ENCODE measurements at places on chromosomes 4 and X.

- no peak for DNase-seq
These were observed 5.1 kb downstream of the RHOH start for GRCh38 chr4:40201898-40202297.

GRCh38 chr4:89821612-89822011 lies 15.3 kb downstream of the SNCA start:
- DNase-seq: no peak

DNA sequence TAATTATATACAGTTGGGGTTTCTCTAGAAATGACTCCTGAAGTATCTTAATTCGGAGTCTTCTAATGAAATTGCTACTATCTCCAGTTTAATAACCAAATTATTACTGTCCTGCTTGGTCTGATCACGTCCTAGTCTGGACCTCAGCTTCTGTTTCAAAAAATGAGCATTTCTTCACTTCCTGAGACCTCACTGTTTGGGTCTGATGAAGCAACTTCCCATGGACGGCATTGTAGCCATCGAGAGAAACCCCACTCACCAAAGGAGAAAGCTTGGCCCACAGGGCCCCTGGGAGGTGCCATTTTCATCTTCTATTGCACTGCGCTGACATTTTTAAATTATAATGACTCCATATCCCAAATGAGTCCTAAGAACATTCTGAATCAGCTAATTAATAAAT lies 178.0 kb downstream of the MGST2 start:
- no peak for DNase-seq

DNA sequence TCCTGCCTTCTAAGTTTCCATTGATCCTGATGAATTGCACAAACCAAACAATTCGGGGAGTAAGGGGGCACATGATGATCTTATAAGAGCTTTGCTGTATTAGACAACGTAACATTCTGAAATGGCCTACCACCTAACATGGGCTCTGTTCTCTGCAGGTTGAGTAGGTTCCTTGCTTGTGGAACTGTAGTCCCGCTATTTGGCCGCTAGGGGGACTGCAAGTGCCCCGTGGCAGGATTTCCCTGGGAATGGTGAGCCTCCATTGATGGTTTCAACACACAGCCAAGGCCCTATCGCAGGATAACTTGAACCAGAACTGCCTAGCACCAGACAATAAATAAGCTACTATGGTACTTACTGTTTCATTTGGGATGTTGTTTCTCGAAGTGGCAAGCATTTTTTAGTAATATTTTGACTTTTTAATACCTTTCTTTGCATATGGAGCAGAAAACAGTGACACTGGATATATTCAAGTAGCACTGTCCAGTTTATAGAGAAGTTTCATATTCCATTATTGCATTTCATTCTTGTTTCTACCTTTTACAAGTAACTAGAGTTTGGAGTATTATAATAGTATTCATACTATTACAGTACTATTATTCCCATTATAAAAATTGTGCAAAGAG lies 11.9 kb downstream of the AR start:
- DNase-seq: no peak

DNA sequence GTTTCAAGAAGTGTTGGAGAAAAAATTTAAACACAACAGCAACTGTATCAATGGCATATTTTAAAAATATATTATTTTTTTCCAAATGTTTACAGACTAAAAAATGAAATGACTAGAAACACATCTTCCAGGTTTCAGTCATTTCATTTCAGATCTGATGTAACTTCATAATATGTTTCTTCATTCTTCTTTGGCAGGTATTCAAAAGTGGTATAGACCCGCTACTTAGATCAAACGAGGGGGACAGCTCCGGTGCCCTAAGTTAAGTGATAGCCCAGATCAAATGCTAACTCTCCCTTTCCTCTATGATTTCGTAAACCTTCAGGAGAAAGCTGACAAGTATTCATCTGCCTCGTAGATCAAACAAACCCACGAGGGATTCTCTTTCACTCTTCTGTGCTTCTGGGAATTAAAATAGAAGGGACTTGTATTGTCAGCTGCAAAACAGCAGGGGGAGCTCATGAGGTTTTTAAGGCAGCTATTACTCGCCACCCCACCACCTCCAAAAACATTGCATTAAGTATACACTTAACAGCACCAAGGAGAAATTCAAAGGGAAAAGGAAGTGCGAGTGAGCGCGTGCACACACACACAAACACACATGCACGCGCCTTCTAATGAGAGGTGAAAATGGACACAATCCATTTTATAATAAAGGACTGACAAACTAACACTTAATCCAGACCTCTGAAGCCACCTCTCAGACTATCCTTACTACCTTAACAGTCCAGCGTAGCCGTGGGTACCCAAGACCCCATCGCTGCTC lies 21.4 kb downstream of the HELT start:
- DNase-seq: no peak

Data from T-helper 22 cell (primary cell).